Naive thymus-derived CD8-positive, alpha-beta T cell (primary cell): ENCODE measurements at places on chromosomes 3 and 15.
A peak's percentile ranks its signal among the peaks of the same experiment; 100 is the strongest.

GRCh38 chr3:43206632-43207031 is 79.7 kb upstream of the SNRK start:
- no peak for DNase-seq

DNA sequence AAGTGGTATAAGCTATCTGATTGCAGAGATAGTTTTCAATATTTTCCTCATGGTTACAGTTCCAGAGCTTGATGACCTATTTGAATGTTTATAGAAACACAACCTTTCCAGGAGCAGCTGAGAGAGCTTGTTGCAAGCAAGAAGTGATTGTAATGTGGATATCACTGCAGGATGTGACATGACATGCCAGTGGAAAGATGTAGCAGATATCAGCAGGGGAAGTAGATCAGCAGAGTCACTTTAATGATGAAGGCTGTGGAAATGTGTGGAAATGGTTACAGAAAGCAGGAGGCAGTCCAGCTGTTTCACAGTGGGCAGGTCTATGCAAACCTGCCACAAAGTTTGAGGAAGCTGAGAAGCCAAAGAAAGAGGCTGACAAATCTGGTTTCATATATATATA is 21.0 kb downstream of the TMEM158 start:
- DNase-seq = no peak

DNA sequence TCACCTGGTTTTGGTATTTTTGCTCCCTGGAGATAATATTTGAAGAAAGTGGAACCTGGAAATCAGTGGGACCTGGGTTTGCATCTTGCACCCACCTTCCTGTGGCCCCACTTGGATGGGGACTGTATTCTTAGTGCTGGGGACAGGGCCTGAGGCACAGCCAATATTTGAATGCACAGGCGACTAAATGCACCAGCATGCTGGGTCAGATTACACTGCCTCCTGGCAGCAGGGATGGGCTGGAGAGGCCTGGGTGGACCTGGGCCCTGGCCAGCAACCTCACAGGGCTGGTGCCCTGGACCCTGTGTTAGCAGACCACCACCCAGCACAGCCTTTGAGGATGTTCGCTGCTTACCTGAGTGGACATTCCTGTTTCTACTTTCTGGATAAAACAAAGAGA is 10.5 kb downstream of the ITIH4 start:
- DNase-seq = no peak

DNA sequence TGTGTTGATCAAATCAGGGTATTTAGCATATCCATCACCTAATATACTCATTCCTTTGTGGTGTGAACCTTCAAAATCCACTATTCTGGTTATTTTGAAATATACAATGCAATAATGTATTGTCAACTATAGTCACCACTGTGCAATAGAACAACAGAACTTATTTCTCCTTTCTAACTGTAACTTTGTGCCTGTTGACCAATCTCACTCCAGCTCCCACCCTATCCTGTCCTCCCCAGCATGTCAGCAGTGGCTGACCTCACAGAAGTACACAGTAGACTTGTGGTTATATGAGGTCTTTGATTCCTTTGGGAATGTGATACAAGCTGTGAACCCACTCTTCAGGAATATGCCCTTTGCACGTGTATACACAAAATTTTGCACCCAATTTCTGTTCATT is 64.2 kb downstream of the ECT2 start:
- DNase-seq = no peak

DNA sequence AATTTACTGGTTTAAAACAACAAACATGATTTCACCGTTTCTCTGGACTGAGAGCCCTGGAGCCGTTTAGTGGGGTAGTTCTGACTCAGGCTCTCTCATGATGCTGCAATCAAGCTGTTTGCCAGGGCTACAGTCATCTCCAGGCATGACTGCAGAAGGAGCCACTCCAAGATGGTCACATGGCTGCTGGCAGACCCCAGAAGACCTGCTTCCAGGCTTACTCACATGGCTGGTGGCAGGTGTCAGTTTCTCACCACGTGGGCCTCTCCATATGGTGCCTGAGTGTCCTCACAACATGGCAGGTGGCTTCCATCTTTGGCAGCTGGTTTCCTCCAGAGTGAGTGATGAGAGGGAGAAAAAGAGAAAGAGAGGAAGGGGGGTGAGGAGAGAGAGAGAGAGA is 378.3 kb upstream of the RGMA start:
- DNase-seq = no peak

GRCh38 chr3:126607214-126607908 is 47.6 kb downstream of the TXNRD3 start:
- peak; percentile 17 for DNase-seq

DNA sequence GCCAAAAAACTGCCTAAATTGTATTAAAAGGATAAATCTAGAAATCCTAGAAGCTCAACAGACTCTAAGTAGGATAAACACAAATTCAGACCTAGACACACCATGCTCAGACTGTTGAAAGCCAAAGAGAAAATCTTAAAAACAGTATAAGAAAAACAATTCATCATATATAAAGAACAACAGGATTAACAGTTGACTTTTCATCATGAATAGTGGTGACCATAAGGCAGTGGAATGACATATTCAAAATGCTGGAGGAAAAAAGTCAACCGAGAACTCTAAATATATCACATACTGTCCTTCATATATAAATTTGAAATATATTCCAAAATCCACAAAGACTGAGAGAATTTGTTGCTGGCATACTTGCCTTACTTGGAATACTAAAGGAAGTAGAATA is 77.3 kb downstream of the CEP152 start:
- no peak for DNase-seq

DNA sequence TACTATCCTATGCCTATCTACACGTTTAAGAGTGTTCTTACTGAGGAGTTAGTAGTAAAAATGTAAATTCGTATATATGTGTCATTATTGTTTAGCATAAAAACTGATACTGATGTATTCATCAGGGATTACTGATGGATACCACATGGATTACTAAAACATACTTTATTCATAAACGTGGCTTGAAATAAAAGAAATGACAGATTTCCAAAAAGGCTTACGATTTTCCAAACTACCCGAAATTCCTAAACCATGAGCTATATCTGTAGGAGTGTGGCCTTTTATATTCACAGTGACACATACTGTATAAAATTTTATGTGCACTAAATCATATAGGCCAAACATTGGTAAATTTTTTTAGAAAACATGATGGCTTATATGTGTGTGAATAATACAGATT is 6.9 kb downstream of the TSC22D2 start:
- no peak for DNase-seq

DNA sequence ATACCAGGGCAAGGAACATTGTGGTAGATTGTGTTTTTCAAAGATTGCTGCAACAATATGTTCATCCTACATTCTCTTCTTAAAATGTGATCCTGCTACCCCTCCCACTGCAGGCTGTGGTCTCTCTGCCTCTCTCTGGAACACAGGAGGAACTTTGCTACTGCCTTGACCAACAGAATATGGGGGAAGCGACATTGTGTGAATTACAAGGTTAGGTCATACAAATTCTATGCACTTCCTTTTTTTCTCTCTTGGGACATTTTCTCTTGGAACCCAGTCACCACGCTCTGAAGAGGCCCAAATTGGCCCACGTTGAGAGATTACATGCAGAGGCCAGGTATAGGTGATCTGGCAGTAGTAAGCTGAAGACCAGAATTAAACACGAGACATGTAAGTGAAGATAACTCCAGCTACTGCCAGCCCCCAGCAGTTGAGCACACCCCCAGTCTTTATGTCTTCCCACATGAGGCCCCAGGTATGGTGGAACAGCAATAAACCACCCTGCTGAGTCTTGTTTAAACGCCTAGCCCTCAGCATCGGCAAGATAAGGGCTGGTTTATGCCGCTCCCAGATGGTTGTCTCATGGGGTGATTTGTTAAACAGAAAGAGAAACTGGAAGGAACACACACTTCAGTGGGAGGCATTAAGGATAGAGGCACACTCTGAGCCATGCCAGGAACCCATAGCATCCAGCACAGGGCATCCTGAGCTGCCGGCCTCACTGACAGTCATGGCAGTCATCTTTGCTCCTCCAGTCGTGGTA is 59.9 kb downstream of the FAM43A start:
- DNase-seq = no peak

- DNase-seq = no peak
Observed at GRCh38 chr15:73865904-73866303, 7.5 kb upstream of the TBC1D21 start.

DNA sequence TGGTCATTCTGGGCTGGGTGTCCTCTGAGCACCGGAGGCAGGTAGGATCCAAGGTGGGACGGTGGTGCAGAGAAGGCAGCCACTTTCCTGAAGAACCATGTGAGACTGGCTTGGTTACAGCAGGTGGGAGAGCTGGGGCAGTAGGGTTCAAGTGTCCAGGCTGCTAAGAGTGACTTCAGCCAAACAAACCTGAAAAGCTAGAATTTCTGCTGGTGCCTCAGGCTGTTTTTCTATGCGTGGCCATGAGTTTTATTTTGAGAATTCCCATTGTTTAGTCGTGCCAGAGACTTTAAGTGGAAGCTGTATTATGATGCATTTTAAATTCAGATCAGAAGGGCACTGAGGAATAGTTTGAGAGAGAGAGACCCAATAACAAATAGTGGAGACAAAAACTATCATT is 20.1 kb downstream of the USP13 start:
- no peak for DNase-seq

DNA sequence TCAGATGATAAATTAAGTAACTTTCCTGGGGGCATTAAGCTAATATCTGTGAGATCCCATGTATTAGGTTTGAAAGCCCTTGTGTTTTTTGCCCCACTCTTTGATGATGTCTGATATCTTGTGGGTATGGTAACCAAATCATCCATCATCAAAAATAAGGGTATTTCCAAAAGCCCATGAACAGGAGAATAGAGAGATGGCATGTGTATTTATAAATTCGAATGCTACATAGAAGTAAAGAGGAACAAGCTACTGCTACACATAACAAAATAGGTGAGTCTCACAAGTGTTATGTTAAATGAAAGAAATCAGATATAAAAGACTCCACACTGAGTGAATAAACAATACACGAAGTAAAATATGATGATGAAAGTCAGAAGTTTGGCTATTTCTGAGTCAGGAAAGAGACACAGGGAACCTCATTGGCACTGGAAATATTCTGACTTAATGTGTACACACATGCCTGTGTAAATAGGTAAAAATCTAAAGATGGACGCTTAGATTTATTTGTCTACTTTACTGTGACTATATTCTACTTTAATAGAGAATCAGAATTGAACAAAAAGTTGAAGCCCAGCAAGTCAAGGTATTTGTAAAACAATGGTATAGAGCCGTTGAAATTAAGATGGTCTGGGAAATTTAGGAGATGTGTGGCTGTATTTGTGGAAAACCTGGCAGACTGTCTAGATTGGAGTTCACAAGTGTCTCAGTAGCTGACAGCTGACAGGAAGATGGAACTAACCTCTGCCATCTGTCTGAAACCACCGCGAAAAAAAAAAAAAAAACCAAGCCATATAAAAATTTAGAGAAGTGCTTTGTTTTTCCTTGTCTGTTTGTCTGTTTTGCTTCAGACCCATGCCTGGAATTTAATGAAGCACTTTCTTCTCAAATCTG is 111.0 kb upstream of the TGFBR2 start:
- DNase-seq = no peak

GRCh38 chr15:59274126-59274970 is 67.7 kb downstream of the LDHAL6B start:
- no peak for DNase-seq

GRCh38 chr15:39400821-39401550 is 179.9 kb upstream of the THBS1 start:
- DNase-seq = no peak

GRCh38 chr15:80445300-80446041 is 41.3 kb downstream of the ARNT2 start:
- DNase-seq = no peak

- no peak for DNase-seq
Observed at GRCh38 chr3:134931045-134931785, 136.2 kb downstream of the EPHB1 start.

DNA sequence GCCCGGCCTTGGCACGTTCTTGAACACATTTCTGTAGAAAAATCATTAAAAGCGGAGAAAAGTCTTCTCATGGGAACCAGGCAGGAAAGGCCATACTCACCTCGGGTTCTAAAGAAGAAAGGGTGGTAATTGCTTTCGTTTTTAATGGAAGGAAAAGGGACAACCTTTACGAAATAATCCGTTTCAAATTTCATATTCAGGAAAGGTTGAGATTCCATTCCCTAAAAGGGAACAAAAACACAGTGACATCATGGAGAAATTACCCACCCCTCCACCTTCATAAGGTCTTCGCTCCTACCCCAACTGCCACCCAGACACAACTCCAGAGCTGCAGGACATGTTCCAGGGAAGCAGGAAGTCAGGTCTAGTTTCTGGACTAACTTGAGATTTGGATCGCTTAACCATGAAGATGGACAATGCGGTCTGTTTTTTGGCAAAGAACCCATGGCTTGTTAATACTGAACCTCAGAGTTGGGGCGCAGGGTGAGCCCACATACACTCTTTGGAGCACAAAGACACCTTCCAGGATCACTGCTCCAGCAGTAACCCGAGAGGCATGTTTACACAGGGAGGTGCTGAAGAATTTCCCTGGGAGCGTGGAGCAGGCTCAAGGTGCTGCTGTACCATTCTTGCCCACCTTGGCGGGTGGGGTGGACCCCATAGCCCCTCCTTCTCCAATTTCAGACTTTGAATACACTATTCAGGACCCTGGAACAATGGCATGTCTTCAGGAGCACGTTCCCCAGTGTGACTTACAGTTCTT is 49.2 kb downstream of the SPATA12 start:
- no peak for DNase-seq

DNA sequence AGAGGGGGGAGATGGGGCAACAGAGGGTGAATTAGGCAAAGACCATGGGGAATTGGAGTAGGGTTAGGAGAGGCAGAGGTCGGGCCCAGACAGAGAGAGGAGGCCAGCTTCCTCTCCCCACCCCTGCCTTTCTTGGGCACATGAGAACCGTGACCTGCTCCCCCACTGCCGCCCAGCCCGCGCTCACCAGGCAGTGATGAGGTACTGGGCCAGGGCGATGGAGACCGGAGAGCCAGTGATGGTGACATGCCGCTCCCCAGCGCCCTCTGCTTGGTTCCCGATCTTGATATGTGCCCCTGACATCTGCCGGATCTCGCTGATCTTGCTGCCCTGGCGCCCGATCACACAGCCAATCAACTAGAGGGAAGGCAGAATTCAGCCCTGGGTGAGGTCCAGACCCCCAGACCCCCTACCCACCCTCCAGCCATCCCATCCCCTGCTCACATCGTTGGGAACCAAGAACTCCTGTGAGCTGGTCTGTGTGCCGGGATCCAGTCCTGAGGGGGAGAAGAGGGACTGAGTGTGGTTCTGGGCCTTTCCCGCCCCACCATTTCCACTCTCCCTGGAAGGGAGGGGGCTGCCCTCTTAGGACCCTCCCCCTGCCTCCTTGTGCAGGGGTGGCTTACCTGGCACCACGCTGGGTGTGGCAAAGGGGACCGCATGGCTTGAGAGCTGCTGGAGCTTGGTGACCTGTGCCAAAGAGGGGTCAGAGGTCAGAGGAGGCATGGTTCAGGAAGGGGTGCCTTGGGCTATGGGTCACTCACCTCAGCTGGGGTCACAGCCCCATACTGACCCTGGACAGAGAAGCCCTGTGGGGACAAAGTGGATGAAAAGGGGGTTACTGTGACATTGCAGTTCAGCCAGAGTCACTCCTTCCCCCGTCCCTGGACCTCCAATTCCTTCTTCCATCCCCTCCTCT is 3.7 kb downstream of the GPR62 start:
- no peak for DNase-seq
